Activated CD4-positive, alpha-beta T cell treated with anti-CD3 and anti-CD28 coated beads, Interleukin-2, Interleukin-6, amounts not matched to agents 100 ng/mL and 50 ng/mL, durations not matched to agents 16 hours and 8 hours (primary cell): ENCODE measurements at places on chromosomes 4 and X.

- no peak for DNase-seq
Measured at GRCh38 chr4:123945301-123945700, 548.7 kb downstream of the SPRY1 start.

DNA sequence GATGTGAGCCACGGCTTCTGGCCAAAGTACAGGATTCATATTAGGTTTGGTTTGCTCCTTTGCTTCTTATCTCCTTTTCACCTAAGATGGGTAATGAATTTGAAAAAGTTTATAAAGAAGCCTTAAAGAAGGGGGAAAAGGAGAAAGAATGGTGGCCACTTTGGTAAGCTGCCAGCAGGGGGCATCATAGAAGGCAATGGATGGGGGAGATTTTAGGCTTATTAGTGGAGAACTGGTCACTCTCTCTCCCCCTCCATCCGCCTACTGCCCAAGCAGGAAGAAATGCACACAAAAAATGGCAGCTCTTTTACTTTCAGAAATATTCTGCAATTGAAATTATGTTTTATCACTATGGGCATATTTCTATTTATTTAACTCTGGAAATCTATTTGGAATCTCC lies 32.0 kb downstream of the SPARCL1 start:
- DNase-seq = peak; percentile 40

DNA sequence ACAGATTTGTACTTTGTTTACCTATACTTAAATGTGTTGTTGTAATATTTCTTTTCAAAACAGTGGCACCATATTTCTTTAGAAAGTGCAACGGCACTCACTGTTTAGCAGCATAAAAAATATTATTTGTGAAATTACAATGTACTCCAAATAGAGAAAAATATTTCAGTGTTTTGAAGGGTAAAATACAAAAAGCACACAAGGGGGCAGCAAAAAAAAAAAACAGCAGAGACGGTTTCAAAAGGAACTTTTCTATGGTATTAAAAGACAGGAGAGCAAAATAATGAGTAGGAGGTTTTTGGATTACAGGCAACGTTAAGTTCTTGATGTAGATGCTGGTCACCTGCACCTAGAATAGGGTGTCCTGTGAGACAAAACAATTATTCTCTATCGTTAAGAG lies 2.0 kb downstream of the NUDT11 start:
- no peak for DNase-seq

- peak; percentile 38 for DNase-seq
Measured at GRCh38 chr4:169270810-169271691, at the start of gene SH3RF1. SH3RF1 (minus strand) TSS chr4:169270956; CDS start chr4:169269212, 1,744 bp downstream.

GRCh38 chrX:9071031-9071650 lies 37.2 kb upstream of the FAM9B start:
- no peak for DNase-seq

DNA sequence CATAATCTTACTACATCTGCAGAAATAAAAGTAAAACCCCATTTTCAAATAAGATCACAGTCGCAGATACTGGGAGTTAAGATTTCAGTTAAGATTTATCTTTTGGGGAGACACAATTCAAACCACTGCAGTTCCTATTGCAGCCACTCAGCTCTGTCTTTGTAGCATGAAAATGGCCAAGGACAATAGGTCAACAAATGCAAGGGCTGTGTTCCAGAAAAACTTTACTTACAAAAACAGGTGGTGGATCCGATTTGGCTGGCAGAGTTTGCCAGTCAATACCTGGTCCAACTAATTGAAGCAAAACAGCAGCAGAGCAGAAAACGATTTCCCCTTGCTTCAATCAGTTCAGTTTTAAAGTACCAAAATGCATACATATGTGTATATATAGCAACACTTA lies 77.4 kb downstream of the TENM3 start:
- no peak for DNase-seq

DNA sequence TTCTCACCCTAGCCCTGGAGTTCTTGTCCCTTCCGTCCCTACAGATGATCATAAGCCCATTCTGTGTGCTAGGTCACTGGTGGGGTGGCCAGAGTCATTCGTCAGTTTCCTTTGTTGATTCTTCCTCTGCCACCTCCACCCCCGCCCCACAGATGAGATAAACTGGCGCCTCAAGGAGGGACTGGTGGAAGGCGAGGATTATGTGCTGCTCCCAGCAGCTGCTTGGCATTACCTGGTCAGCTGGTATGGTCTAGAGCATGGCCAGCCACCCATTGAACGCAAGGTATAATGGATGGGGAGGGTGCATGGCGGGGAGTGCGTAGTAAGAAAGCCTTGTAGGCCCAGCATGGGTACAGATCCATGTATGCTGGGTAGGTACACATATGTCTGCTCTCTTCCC lies 6.4 kb downstream of the USP11 start:
- no peak for DNase-seq

DNA sequence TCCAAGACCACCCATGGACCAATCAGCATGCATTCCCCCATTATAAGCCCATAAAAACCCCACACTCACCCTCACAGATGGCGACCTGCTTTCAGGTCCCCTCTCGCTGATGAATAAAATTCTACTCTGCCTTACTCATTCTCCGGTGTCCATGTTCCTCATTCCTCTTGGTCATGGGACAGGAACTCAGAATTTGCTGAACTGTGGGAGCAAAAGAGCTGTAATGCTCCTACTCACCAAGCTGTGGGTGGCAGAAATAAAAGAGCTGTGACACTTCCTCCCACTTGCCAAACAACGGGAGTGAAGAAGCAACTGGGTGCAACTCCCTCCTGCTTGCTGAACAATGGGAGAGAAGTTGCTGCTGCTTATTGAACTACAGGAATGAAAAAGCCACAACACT lies 168.5 kb upstream of the PCDH18 start:
- DNase-seq = no peak

DNA sequence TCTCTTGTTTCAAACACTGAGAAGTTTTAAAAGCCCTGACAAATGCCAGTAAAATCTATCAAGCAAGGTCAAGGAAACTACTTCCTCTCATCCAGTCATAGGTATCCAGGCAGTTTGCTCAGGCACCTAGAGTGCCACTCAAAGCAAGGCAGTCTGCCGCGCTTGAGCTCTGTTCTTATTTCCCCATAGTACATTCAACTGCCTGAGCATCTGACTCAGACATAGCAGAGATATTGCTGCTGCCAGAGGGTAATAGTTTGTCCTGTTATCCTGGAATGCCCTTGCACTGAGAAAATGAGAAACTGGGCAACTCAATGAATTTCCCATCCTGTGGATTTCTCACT lies 16.1 kb upstream of the ATP8A1 start:
- peak; percentile 6 for DNase-seq

GRCh38 chrX:19840899-19841648 lies 46.3 kb downstream of the SH3KBP1 start:
- peak; percentile 75 for DNase-seq

DNA sequence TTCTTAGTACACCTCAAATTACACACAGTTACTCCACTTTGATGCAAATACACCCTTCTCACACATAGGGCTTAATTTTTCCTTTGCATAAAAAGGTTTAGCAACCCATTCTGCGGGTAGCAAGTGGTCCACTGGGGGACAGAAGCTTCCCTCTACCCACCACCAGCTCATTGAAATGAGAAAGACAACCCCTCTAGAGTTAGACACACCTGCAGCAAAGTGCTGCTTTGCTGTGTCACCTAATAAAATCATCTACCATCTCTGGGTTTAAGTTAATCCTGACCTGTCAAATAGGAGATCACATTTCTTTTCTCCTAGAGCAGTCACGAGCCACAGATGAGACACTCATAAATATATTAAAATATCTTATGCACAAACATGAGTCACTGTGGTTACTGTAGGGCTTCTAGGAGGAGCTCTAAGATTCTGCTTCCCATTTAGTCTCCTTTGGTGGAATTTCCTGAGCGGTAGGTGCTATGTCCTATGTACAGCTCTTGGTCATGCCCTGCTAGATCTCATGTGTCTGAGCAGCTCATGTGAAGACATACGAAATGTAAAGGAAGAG lies 11.9 kb downstream of the BMX start:
- DNase-seq = no peak

DNA sequence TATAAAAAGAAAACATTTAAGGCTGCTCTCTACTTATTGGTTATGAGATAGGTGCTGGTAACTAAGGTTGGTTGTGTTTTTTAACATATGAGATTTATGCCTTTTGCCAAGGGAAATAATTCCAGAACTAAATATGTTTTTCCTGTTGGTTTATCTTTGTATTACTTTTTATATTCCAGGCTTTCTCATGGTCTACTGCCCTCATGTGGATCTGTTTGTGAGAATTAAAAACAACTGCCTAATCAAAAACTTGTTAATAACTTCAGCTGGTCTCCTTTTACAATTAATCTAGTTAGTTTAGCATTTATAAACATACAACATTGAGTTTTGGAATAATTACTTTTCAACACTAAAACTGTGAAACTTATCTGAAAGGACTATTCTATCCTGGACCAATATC lies 1208.3 kb downstream of the ADGRL3 start:
- DNase-seq = no peak

GRCh38 chr4:8197521-8197920 lies 1.6 kb upstream of the SH3TC1 start:
- no peak for DNase-seq

DNA sequence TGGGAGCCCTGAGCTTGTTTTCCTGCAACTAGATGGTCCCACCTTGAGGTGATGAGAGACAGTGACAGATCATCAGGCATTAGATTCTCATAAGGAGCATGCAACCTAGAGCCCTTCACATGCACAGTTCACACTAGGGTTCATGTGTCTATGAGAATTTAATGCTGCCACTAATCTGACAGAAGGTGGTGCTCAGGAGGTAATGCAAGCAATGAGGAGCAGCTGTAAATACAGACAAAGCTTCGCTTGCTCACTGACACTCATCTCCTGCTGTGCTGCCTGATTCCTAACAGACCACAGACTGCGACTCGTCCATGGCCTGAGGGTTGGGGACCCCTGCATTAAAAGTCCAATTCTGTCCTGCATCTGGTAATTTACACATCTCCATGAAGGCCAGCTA lies 141.6 kb downstream of the KCNIP4 start:
- no peak for DNase-seq

GRCh38 chr4:24624381-24624780 lies 40.0 kb upstream of the DHX15 start:
- DNase-seq = no peak

- no peak for DNase-seq
Measured at GRCh38 chr4:137638934-137639333, 106.6 kb upstream of the PCDH18 start.
